ENCODE measurements at places on chromosomes 5 and 9.

GRCh38 chr5:44046619-44047364 is 342.4 kb downstream of the FGF10 start:
- no peak for DNase-seq

- DNase-seq: no peak
Observed at GRCh38 chr9:135698236-135698635, 1.0 kb downstream of the SOHLH1 start.

- DNase-seq: no peak
Observed at GRCh38 chr5:108946008-108946407, 198.3 kb downstream of the FER start.

- DNase-seq: no peak
Observed at GRCh38 chr9:103355000-103355399, 359.9 kb downstream of the CYLC2 start.

- no peak for DNase-seq
Observed at GRCh38 chr9:123807251-123807650, 122.7 kb downstream of the DENND1A start.

GRCh38 chr5:166505067-166505466 is 1786.4 kb upstream of the WWC1 start:
- DNase-seq: no peak

DNA sequence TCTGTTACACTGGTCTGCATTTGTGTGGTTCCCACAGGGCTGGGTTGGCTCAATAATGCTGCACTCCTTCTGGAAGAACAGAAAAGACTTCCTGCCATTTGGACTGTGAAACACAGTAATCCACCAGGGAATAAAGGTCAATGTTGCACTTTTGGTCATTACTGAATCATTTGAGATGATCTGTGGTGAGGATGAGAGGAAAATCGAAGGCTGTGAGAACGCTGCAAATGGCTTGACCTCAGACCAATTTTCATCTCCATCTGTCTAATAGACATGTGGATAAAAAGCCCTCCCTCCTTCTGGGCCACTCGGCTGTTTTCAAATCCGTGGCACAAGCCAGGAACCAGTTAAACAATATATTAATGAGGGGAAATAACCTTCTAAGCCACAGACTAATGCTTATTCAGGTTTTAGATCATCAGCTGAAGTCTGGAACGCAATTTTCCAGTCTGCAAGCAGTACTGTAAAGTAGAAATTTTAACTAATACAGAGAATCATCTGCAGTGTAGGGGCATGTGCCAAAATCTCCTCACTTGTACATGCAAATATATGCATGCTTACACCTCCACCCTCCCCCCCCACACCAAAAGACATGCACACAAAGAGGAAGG is 20.2 kb downstream of the TLE1 start:
- no peak for DNase-seq

GRCh38 chr9:6897898-6898302 is 140.1 kb downstream of the KDM4C start:
- DNase-seq: no peak

DNA sequence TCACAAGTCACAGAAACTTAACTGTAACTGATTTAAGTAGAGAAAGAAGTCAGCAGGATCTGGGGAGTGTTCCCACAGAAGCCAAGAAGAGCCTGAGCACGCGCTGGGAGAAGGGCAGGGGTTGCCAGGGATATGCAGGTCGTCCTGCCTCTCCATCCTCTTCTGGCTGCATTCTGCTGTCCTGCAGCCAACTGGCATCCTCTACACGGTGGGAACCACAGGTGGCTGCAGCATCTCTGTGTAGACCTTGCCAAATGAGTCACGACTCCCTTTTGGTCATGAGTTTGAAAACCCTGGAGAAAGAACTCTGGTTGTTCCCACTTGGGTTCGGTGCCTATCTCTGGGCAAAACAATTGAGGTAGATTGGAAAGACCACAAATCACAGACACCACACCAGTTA is 38.4 kb upstream of the PCA3 start:
- no peak for DNase-seq

DNA sequence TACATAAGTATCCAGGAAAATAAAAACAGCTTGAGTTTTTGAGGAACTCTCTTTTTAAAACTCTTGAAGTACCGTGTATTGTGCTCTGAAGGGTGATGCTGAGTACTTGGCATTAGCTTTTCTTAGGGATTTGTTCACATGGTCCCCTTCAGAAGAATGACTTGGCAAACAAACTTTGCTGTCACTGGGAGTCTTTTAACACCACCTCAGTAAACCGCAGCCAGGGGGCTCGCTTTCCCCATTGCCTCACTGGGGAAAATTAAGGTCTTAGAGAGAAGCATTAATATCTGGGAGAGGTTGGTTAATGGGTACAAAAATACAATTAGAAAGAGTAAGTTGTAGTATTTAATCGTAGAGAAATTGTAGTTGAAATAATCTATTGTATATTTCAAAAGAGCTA is 105.9 kb upstream of the DAP start:
- DNase-seq: no peak

DNA sequence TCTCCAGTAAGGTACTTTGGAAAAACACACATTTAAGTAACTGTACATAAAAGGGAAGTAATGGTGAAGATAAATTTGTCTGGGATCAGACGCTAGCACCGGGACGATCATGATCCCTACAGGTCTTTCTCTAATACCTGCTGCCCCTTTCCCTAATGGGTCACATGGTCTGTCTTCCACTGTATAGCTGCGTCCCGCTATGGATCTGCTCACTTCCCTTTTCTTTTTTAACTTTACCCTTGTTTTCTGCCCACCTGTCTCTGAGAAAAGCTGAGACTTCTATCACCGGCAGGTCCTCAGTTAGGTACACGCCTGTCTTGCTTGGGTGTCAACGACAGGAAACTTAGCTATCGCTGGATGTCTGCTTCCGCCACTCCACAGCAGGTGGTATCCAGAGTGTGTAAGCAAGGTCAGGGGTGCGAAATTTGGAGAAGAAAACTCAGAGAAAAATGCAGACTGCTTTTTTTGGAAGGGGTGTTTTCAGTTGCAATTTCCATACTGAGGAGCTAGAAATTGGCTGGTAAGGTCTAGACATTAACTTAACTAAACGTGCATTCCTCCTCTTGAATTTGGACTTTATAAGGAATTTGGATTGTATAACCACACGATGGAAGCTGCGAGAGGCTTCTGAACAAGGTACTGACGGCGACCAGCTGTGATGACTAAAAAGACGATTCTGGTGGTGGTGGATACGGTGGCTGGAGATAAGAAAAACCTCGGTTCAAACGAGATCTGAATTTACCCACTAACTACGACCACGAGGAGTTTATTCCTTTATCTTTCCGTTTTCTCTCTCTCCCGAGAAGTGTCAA is 1.1 kb upstream of the ICE1 start:
- DNase-seq: no peak

GRCh38 chr5:88732181-88732633 is 150.8 kb downstream of the MEF2C start:
- DNase-seq: peak; percentile 89

- DNase-seq: no peak
Observed at GRCh38 chr5:41968153-41968723, 43.2 kb downstream of the FBXO4 start.

GRCh38 chr9:136297016-136297691 is 6.7 kb downstream of the CCDC187 start:
- DNase-seq: no peak

DNA sequence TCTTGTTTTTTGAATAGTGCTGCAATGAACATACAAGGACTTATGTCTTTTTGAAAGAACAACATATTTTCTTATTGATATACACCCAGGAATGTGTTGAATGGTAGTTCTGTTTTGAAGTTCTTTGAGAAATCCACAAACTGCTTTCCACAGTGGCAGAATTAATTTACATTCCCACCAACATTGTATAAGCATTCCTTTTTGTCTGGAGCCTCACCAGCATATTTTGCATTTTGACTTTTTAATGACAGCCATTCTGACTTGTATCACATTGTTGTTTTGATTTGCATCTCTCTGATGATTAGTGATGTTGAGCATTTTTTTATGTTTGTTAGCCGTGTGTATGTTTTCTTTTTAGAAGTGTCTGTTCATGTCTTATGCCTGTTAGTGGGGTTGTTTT is 524.9 kb downstream of the SEMA5A start:
- DNase-seq: no peak

GRCh38 chr5:108639366-108639765 is 108.3 kb upstream of the FER start:
- no peak for DNase-seq

DNA sequence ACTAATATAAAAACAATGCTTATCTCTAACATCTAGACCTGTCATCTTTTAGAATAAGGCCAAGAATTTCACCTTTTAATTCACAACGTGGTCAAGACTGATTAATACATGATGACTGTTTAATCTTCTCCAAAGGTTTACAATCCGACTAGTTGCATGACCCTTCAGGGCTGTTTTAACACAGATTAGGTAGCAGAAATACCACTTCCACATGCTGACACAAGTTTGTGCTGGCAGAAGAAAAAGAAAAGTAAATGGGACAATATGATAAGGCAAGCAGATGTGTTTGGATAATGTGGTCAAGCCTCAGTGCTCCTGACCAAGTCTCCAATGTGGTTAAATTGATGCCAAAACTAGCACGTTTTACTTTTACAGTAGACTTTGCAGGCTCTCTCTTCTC is 31.1 kb downstream of the SEMA6A start:
- DNase-seq: no peak

- DNase-seq: no peak
Observed at GRCh38 chr5:54254482-54255198, 55.7 kb downstream of the ARL15 start.

- no peak for DNase-seq
Observed at GRCh38 chr5:50751064-50751657, 84.7 kb downstream of the PARP8 start.

GRCh38 chr5:67200809-67201562 is 4.4 kb upstream of the CD180 start:
- DNase-seq: no peak

GRCh38 chr9:113509463-113509862 is 45.9 kb downstream of the RGS3 start:
- no peak for DNase-seq

DNA sequence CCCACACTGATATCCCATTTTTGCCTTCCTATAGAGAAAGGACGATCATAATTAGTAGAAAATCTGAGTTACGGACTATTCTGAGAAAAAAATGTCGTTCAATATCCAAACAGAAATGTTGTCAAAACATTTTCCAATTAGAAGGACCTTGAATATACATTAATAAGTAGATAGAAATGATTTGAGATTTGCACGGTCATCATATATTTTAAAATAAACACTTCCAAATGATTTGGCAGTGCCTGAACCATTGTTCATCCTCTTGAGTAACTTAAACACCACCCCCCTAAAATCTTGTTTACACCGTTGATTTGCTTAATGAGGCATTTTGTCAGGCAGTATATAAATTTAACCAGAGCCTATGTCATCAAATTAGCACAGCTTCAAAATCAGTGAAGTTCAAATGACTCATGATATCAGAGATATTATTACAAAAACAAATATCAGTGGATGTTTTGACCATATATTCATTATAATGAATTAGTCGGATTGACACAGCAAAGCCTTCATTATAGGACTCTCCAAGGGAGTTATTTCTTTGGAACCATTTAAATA is 105.0 kb downstream of the ACTL7B start:
- DNase-seq: no peak

DNA sequence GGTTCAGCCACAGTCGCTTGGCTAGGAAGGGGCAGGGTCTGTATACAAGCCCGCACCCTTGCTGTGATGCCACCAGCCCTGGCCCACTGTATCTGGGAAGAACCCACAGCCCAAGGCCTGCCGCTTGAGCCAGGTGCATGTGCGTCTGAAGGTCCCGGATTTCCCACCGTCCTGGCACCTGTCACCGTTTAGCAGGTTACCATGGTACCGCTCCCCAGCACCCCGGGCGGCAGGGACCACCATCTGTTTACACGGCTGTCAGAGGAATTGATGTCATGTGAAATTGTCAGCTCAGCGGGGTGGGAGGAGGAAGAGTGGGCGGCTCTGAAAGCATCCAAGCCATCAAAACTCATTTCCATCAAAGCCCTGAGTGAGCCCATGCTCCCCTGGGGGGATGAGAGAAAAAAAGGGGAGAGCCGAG is 92.7 kb downstream of the HRH2 start:
- DNase-seq: peak; percentile 35

- DNase-seq: no peak
Observed at GRCh38 chr5:131983244-131983771, 28.1 kb downstream of the ACSL6 start.

GRCh38 chr5:115686738-115687074 is 60.9 kb upstream of the TMED7 start:
- no peak for DNase-seq

DNA sequence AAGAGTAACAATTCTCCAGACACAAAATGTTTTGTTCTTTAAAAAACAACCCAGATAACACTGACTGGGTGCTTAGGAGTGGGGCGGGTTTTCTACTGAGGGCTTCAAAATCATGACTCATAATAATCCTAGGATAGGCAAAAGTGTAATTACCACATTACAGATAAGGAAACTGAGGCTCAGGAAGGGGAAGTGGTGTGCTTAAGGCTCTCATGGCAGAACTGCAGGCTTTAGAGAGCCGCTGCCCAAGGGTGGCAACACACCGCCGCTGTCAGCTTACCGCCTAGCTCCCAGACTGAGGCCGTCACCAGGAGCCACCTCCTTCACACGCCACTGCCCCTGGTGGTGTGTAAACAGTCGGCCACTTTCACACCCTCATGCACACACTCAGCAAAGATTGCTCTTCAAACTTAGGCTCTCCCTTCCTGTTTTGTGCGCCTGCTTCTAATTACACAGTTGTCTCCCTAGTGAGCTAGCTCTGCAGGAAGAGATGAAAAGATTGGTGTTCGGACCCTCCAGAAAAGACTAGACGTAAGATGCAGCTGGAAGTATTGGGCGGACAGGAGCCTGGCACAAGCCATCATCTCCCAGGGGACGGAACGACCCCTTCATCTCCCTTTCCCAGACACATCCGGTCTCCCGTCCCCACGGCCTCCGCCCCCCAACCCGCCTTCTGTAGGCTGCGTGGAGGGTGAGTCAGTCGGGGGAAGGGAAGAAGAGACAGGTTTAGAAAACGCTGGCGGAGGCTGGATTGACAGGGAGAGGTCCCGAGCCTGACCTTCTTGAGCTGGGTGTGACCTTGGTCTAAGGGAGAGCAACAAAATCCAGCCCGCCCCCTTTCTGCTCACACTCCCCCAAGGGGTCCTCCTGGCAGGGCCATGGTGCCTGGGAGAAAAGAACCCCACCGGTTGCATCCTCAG is 162.7 kb downstream of the SYK start:
- no peak for DNase-seq

DNA sequence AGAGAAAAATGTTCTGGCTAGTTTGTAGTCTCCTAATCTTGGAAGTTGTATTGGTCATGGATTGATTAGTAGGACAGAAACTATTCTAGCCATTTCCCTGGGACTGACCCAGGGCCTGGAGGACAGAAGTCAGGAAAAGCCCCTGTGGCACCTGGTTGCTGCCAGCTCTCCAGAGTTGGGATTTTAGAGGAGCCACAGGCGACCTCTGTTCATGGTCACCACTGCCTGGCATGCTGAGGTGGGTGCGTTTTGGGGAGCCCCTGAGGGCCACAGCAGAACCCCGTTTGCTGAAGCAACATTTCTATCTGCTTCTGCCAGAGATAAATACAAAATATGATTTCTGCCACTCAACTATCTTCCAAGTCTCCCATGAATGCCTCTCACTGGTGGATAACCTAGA is 7.6 kb upstream of the MAPK9 start:
- DNase-seq: no peak

- no peak for DNase-seq
Observed at GRCh38 chr5:116455061-116455460, 119.6 kb downstream of the SEMA6A start.

Measured in coronary artery (tissue), 2 donors.